MCF 10A (cell line): ENCODE measurements at places on chromosomes 2 and 18. TPM values are rescaled to one million over a fixed set of nuclear protein-coding genes. Genes with fewer than 3 reads are reported as not detected.
A peak's percentile ranks its signal among the peaks of the same experiment; 100 is the strongest.

DNA sequence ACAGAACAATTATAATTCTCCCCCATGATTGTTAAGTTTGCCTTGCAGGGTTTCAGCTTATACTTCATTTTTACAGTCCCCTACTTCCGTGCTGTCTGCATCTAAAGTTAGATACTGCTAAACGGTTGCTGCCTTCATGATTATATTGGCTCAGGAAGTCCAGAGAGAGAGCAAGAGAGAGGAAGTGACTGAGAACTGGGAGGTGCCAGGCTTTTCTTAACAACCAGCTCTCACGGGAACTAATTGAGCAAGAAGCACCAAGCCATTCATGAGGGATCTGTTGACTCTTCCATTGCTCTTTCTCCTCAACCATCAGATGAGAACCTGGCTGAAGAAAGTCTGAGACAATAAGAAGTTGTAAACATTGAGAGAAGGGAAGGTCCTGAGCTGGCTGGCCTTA lies 125.5 kb upstream of the SIX2 start:
- no peak overlapping the region for H3K4me3 ChIP-seq
- DNase-seq, result peak; percentile 43
- no peak overlapping the region for H3K27ac ChIP-seq
- no peaks in the 10 kb centered on the region for H3K36me3 ChIP-seq

GRCh38 chr2:30109856-30110255 lies 37.0 kb upstream of the YPEL5 start:
- H3K27me3 ChIP-seq, result no peaks in the 10 kb centered on the region
- no peaks in the 10 kb centered on the region for H3K36me3 ChIP-seq
- no peak overlapping the region for H3K27ac ChIP-seq
- H3K4me3 ChIP-seq, result no peak overlapping the region
- DNase-seq, result peak; percentile 45

The MAP3K19 gene
- not detected in 2 replicates for total RNA-seq

The PROKR1 gene
- total RNA-seq, result not detected in 2 replicates

DNA sequence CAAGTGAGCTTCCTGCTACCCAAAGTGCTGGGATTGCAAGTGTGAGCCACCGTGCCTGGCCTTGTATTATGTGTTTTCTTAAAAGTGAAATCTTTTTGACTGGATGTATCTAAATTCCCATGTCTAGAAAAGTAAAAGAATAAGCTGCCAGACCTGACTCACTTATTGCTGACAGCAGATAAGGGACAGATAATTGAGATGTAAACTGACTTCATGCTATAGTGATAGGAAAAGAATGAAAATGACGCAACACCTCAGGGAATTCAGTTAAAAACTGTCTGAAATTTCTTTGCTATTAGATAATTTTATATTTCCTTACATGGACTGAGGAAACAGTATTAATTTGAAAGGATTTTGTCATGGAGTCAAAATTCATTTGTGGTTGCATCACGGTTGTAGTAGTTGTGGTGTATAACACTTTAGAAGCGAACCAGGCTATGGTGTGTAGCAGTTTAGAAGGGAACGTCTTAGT lies 19.4 kb downstream of the TTC27 start:
- no peak for DNase-seq
- H3K36me3 ChIP-seq, result peaks cover 82% of the 10 kb centered on the region
- no peak overlapping the region for H3K27ac ChIP-seq
- H3K4me3 ChIP-seq, result no peak overlapping the region
- H3K4me1 ChIP-seq, result no peaks in the 10 kb centered on the region
- no peaks in the 10 kb centered on the region for H3K27me3 ChIP-seq

DNA sequence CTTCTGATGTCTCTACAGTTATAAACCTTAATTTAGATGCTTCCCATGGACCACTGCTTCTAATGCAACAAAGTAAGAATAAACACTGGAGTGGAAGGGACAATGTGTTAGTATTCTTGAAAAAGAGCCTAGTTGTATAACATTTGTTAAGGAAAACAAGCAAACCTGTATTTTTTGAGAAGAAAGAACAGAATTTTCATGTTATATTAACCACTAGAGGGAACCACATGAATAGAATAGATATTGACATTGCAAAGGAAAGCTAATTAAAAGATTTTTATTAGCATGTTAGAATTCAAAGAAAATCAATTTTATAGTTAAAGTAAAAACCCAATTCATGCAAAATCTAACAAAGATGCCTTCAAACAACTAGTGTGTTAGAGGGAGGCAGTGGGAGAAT lies 151.2 kb upstream of the BARD1 start:
- peak; percentile 13 for DNase-seq
- no peaks in the 10 kb centered on the region for H3K4me1 ChIP-seq
- peaks cover 66% of the 10 kb centered on the region for H3K36me3 ChIP-seq
- no peaks in the 10 kb centered on the region for H3K27me3 ChIP-seq
- H3K4me3 ChIP-seq, result no peak overlapping the region
- no peak overlapping the region for H3K27ac ChIP-seq

- no peaks in the 10 kb centered on the region for H3K27me3 ChIP-seq
- H3K36me3 ChIP-seq, result no peaks in the 10 kb centered on the region
- DNase-seq, result no peak
- H3K27ac ChIP-seq, result no peak overlapping the region
- no peaks in the 10 kb centered on the region for H3K4me1 ChIP-seq
These were observed 154.3 kb downstream of the LCLAT1 start for GRCh38 chr2:30601375-30601774.
